ENCODE measurements at places on chromosomes 4 and X.

DNA sequence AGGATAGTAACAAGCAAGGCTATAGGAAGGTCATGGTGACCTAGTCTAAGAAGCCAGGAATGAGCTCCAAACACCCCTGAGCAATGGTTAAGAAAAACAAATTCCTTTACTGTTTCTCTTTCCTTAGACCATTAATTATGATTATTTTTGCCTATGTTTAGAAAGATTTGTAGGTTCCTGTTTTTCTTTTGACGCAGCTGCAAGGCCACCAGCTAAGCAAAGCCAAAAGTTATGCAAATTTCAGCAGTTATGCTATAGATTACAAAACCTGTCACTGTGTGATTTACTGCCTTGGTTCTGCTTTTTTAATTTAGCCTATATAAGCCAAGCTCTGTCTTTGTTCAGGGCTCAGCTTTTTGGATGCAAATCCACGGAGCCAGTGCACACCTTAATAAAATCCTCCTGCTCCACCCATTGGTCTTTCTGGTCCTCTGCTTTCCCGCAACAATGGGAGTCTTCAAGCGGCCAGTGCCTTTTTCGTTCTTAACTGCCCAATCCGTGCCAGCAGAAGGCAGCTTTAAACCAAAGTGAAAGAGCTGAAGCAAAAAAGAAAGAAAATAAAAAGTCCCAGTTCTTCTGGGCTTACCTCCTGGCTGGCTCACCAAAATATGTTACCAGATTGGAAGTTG lies 1.4 kb upstream of the CEP135 start:
- no peak for DNase-seq

DNA sequence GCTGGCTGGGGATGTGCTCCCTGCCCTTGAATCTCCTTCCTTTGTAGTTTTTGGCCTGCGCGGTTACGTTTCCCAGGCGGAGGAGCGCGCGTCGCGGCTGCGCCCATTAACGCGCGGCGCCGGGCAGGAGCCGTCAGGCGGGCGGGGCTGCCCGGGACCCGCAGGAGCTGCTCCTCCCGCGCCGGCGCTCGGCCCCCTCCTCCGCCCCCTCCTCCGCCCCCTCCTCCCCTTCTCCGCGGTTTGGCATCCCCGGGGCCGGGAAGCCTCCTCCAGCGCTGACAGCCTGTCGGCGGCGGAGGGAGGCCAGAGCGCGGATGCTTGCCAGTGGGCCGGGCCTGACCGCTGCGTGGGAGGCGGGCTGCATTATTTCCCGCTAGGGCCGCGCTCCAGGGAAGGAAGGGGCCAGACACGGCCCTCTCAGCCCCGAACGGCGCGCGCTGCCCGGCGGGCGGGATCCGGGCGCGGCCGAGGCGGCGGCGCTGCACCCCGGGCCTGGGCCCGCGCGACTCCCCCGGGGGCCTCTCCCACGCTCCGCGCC lies at the start of gene DCLK2:
DCLK2 (plus strand) TSS at position 405 of the 538 bp plus-strand sequence. CDS start 583 bp downstream, outside the sequence.
- no peak for DNase-seq

DNA sequence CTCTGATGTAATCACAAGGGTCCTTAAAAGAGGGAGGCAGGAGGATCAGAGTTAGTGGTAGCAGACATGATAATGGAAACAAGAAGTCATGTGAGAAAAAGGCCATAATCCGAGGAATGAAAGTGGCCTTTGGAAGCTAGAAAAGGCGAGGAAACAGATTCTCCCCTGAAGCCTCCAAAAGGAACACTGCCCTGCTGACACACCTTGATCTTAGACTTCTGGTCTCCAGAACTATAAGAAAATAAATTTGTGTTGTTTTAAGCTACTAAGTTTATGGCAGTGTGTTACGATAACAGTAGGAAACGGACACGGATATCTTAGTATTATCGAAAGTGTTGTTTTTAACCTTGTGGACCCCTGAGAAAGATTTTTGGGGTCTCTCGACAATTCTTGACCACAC lies 24.4 kb downstream of the CLCN3 start:
- no peak for DNase-seq

GRCh38 chrX:13440176-13440575 lies 120.3 kb upstream of the ATXN3L start:
- DNase-seq: no peak

- DNase-seq: no peak
Observed at GRCh38 chr4:153375303-153375702, 30.8 kb downstream of the MND1 start.

DNA sequence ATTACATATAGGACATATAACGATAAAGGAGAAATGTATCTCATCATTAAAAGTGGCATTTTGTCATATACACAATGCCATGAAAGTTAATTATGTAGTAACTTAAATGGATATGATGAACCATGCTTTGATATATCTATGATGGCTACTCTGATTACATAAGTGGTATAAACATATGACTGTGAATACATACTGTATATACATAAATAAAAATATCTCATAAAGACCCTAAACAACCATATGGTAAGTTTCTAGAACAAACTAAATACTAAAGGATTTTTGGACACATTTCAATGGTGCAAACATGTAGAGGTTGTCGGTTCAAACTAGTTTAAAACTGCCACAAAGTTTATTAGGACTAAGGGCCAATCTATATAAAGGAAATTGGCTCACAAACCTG lies 849.6 kb upstream of the INTU start:
- DNase-seq: no peak

DNA sequence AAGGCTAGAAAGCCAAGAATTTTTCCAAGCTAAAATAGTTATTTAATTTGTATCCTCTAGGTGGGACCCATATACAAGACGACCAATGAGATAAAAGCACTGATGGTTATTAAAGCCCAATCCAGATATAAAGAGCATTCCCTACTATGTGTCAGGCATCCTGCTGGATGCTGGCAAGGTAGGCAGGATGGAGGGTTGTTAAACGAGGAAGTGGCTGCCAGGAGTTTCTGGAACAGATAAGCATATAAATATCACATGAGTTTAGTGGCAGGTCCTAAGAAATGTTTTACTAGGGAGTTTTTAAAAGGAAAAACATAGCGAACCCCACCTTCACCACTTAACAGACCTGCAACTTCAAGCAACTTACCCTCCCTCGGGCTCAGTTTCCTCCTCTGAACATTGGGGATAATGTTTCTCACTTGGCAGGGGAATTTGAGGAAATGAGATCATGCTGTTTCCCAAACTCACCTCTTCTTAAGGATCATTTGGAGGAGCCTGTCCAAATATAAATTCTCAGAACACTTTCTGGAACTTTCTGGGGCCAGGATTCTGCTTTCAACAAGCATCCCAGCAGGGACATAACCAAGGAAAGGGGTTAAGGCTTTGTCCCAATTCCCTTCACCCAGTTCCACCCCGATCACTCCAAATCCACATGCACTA lies 94.3 kb upstream of the LDB2 start:
- DNase-seq: no peak

DNA sequence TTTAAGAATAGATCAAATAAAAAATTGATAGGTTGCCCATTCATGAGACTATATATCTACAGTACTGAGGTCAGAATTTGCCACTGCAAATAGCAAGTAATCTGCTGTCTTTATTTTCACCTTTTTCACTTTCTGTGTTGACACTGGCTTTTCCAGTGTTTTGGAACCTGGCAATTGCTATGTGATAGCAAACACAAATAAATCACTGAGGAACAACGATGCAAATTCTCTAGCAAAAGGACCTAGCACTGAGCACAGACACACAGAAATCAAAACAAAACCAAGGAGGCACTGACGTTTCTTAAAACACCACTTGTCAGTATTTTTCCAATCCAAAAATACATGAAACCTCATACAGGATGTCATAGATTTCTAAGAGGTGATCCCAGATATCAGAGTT lies 210.7 kb downstream of the DHX15 start:
- no peak for DNase-seq

GRCh38 chr4:183714626-183715025 lies 55.5 kb downstream of the TRAPPC11 start:
- no peak for DNase-seq

DNA sequence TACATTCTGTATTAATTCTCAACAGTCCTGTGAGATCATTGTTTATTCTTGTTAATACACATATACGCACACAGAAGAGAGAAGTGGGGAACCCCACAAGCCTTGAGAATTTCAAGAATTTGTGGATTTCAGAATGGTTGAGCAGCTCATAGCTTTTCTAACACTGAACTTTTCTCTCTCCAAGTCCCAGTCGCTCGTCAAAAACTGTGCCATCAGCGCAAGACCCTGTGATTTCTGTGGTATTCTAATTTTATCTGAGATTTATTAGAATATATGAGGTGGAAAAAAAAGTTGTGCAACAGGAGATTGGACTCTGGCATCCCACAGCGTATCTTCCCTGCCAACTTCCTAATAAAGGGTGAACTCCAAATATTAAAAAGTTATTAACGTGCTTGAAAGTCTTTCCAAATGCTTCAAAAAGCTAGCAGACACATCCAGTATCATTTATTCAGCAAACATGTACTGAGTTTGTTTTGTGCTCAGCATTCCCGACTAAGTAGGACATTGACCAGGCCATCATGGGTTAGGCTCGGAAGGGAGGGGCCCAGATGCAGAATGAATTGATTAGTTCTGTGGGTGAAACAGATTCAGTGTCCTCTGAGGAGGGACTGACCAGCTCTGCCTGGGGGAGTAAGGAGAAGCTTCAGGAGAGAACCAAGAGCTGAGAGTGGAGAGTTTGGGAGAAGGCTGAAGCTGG lies 165.6 kb downstream of the CBR4 start:
- no peak for DNase-seq

DNA sequence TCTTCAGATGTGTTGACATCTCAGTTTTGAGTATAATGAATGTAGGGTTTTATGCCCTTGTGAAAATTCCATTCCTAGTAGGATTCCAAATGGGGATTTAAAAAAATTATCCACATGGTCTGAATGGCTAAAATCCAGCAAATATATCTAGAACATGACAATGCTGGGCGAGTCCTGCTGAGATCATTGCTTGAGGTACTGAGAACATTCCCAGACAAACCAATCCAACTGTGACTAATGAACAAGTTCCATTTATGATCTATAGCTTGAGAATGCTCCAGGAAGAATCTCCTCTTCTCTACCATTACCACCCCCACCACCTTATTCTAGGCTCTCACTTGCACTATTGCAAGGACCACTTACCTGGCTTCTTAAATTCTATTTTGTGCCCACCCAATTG lies 77.2 kb upstream of the IL1RAPL2 start:
- no peak for DNase-seq

DNA sequence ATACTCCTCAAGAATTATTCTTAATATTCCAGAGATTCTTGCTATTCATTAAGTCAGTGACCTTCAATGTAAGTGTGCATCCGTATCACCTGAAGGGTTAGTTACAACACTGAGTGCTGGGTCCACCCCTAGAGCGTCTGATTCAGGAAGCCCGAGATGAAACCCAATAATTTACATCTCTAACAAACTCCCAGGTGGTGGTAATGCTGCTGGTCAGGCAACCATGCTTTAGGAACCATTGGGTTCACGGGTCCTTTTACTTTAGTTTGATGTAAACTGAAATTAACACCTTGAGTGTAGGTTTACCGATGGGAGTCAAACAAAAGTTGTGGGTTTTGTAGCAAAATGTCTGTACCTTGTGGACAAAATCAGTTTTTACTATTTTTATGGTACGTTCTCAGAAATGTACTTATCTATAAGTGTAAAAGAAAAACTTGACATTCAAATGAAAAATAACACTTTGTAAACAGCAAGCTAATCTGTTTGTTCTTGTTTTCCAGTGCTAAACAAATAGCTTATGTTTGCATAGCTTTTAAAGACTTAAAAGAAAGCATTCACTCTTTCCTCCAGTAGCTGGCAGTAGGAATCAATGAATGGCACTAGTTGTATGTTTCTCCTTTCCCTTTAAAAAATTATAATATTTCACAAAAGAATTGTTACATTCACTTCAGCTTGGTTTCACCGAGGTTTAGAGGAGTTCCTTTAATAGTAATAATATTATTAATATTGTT lies 32.7 kb downstream of the ACE2 start:
- no peak for DNase-seq

GRCh38 chr4:4791299-4792111 lies 68.0 kb upstream of the MSX1 start:
- DNase-seq: no peak

- no peak for DNase-seq
Observed at GRCh38 chr4:107083-107443, 17.2 kb upstream of the ZNF718 start.

- no peak for DNase-seq
Observed at GRCh38 chrX:9488586-9488985, 23.7 kb downstream of the TBL1X start.

GRCh38 chr4:27318740-27319139 lies 458.1 kb downstream of the STIM2 start:
- no peak for DNase-seq

- DNase-seq: no peak
Observed at GRCh38 chrX:66015152-66015831, 24.6 kb downstream of the VSIG4 start.

- DNase-seq: no peak
Observed at GRCh38 chr4:18390655-18391353, 369.2 kb upstream of the LCORL start.

All from stimulated activated CD8-positive, alpha-beta memory T cell treated with anti-CD3 and anti-CD28 coated beads, Interleukin-4, amount 100 ng/mL, for 1 hour (primary cell).